ENCODE measurements at places on chromosomes 5 and 9.

- no peak for DNase-seq
Observed at GRCh38 chr9:114638404-114638803, 19.2 kb downstream of the TEX53 start.

GRCh38 chr5:1763960-1764605 lies 35.6 kb downstream of the MRPL36 start:
- DNase-seq = no peak

GRCh38 chr9:126561582-126561981 lies 52.1 kb upstream of the LMX1B start:
- DNase-seq = no peak

DNA sequence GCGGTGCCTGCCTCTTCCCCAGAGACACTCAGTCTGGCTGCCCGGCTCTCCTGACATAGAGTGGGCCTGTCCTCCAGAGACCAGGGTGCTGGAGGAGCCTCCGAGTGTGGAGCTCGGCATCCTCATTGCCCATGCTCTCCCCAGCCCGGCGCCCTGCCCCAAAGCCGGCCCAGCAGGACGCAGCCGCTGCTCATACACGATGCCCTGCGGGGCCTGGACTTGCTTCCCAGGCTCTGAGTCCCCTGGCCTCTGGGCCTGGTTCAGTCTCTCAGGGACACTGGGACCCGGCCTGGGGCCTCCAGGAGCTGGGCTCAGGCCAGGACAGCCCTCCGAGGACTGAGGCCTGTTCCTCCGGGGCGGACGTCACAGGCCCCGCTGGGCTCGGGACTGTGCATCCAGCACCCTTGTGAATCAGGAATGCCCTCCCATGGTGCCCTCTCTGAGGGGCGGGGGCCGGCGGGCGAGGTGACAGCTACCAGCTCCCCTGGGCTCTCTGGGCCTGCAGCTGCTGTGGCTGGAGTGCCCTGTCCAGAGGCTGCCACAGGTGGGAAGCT lies 23.2 kb downstream of the TPPP start:
- DNase-seq = no peak

Measured in stimulated activated CD8-positive, alpha-beta memory T cell treated with anti-CD3 and anti-CD28 coated beads, Interleukin-7, amount 100 ng/mL, for 48 hours (primary cell).